ENCODE measurements at places on chromosomes 4 and X. TPM values are rescaled to one million over a fixed set of nuclear protein-coding genes. Genes with fewer than 3 reads are reported as not detected.

Gene KANTR
- total RNA-seq = 2.6 TPM

Gene SH3BGRL
- 32.8 TPM for total RNA-seq

Gene GAGE12H
- not detected for total RNA-seq

Gene SNCA
- 160 TPM for total RNA-seq

Gene XG
- 1.3 TPM for total RNA-seq

Gene MSANTD1
- total RNA-seq = 0.46 TPM

Gene SAP30
- 21.4 TPM for total RNA-seq

Gene TEX13C
- total RNA-seq = not detected

Gene PPAT
- total RNA-seq = 27.3 TPM

Gene EPGN
- total RNA-seq = 0.32 TPM

Gene LAP3
- total RNA-seq = 159 TPM

Gene UGT2B10
- total RNA-seq = not detected

Gene SPANXA2
- not detected for total RNA-seq

Gene GPRASP1
- 0.65 TPM for total RNA-seq

Gene FAM9A
- not detected for total RNA-seq

Gene MAGEE2
- total RNA-seq = not detected

Gene ANXA3
- 139 TPM for total RNA-seq

Gene MAGEB1
- total RNA-seq = not detected

Gene XAGE1B
- not detected for total RNA-seq

Gene HUWE1
- 67.6 TPM for total RNA-seq

Gene DMRTC1B
- total RNA-seq = not detected

Gene CENPE
- 22.1 TPM for total RNA-seq

Gene TAB3
- 8.8 TPM for total RNA-seq

Gene TBC1D9
- 40.1 TPM for total RNA-seq

Gene SPANXN5
- total RNA-seq = not detected

Gene MMRN1
- total RNA-seq = 818 TPM

Gene NSUN7
- total RNA-seq = 0.15 TPM

Gene HHIP
- total RNA-seq = 89.8 TPM

Gene ANXA10
- total RNA-seq = 0.30 TPM

Gene C4orf51
- total RNA-seq = not detected

Gene PTPN13
- 12.5 TPM for total RNA-seq

Gene MAGED4B
- 19.5 TPM for total RNA-seq

Gene PDGFRA
- total RNA-seq = 1.6 TPM

Gene MAOB
- total RNA-seq = under 0.01 TPM

Gene SUV39H1
- total RNA-seq = 6.7 TPM

Gene GAB1
- total RNA-seq = 15.3 TPM

Gene UGT2B7
- not detected for total RNA-seq

Gene PRRG3
- total RNA-seq = not detected

Gene TRIM2
- total RNA-seq = 10.1 TPM

Gene AFP
- not detected for total RNA-seq

Gene HTN1
- total RNA-seq = not detected

Gene PDCL2
- total RNA-seq = not detected

Gene GAGE12J
- total RNA-seq = not detected

Gene SPP1
- 1.4 TPM for total RNA-seq

Gene PPM1K
- total RNA-seq = 14.6 TPM

Gene KLB
- not detected for total RNA-seq

Gene MYOZ2
- 1.3 TPM for total RNA-seq

Gene ZFP92
- total RNA-seq = 1.6 TPM

Gene MAGEA6
- not detected for total RNA-seq

Gene S100P
- not detected for total RNA-seq

Gene FAAH2
- 0.65 TPM for total RNA-seq

Gene GRIPAP1
- total RNA-seq = 22.4 TPM

Gene NUDT10
- 1.6 TPM for total RNA-seq

Gene GSTCD
- total RNA-seq = 15.3 TPM

Gene TBX22
- not detected for total RNA-seq
